ENCODE measurements at places on chromosomes 1 and 21.

GRCh38 chr1:231871878-231872277, 245.3 kb downstream of the DISC1 start:
- DNase-seq: no peak

DNA sequence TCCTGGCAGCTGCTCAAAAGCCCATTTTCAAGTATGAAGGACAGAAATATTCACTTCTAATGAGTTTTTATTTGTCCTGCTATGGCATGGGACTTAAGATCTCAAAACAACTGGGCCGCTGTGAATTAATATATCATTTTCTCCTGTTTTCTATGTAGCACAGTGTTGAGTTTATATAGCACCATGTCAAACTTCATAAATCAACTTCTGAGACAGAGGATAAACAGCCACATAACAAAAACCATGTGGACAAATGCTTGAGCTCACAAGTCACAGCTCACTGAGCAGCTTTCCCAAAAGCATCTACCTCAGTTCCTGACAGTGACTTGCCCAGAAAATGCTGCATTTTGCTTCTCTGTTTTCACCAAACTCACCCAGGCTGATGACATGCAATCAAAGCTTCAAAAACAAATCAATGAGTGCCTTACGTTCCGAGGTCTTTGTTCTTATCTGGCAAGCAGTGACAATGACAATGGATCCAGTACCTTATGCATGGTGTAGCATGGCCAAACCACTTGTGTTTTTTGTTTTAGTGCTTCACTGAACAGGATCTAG, 722.6 kb downstream of the LRRIQ3 start:
- DNase-seq: no peak

GRCh38 chr1:11484321-11484655, 5.3 kb downstream of the DISP3 start:
- no peak for DNase-seq

DNA sequence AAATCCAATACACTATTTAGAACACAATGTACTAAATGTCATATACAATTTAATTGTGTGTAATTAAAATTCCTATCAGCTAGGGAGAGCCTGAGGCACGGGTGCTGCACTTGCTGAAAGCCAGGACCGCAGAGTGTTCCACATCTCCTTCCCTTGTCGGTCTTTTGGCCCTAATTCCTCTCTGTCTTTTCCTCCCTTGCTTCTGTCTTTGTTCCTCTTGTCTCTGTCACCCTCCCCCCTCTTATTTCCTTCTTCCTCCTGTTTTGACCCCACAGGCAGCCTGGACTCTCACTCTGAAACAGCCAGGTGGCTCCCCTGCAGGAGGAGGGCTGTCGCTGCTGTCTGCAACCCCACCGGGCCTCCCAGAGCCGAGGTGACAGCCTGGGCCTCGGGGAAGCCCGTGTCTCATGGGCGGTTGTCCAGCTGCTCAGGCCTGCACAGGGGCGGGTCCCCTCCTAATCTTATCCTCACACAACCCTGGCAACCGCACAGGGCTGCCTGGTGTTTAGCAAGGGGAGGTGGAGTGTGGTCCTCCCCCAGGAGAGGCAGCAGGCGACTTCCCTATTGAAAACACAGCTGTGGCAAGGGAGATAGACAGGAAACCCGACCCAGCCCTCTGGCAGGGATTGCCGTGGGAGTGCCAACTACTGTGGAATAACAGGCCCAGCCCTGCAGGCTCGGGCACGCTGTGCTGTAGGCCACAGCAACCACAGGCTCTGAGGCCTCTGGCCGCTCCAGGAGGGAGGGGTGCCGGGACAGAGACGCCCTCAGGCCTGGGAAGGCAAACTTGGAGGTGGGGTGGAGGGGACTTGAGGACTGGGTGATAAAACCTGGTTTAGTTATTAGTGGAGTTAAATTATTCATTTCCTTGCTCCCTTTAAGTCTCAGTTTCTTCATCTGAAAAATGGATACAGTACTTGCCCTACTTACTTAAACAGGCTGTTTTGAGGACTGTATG, 68.8 kb upstream of the WDR26 start:
- DNase-seq: no peak

GRCh38 chr1:29772584-29773100, 536.3 kb downstream of the PTPRU start:
- no peak for DNase-seq

- no peak for DNase-seq
Observed at GRCh38 chr21:26795866-26796329, 49.3 kb downstream of the ADAMTS1 start.

DNA sequence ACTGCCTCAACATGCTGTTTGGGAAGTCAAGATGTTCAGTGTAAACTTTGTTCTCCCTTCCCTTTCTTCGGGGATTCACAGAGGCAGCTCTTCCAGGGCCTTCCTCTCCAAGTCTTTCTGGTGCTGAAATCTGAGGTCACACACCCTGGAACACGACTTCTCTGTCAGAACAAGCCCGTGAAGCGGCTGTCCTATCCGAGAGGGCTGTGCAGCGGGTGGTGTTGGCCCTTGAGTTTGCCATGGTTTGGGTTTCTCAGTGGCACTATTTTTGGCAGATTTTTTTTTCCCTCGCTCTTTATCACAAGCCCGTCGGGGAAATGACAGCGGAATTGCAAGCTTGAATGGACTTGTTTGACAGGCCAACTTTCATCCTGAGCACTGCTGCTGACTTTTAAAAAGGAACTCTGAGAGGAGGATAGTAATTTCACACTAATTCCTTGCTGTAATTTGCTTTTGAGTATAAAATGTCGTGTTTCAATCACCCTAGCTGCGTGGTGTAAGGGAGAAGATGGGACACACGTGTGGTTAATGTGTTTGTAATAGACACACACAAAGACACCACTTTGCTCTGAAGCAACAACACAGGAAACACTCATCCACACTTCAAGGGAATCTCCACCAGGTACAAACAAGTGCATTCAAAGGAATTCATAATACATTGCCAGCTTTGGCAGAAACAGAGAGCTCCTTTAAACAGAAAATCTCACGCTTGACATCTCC, 60.1 kb upstream of the TARBP1 start:
- no peak for DNase-seq

DNA sequence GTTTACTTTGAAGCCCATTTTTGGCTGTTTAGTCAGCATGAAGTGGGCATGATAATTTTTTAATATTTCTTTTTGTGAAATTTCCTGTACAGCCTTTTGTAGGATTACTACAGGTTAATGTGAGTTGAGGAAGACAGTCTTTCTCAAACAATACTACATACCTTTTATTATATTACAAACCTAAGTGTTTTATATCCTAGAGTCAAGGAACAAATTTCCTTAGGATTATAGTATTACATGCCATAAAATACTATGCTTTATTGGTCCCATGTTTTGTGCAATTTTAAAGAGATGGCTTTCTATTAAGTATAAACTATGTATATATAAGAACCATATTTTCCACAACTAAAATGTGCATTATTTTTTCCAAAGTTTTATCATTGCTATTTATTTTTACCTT, 9.2 kb upstream of the CHAF1B start:
- DNase-seq: no peak

DNA sequence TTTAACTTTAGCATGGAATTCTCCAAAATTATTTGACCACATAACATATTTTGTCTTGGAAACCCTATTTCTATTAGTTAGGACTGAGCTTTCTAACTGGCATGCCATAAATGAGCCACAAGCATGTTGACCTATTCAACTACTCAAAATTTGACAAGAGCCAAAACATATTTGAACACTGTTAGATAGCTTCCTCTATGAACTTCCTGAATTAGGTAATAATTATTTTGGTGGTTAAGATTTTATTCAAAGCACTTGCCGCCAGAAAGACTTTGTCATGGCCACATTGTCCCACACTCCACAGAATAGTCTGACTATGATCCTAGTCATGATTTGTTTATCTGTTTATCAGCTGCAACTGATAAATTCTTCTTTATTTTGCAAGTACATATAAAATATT, 23.1 kb upstream of the CTPS1 start:
- DNase-seq: no peak

DNA sequence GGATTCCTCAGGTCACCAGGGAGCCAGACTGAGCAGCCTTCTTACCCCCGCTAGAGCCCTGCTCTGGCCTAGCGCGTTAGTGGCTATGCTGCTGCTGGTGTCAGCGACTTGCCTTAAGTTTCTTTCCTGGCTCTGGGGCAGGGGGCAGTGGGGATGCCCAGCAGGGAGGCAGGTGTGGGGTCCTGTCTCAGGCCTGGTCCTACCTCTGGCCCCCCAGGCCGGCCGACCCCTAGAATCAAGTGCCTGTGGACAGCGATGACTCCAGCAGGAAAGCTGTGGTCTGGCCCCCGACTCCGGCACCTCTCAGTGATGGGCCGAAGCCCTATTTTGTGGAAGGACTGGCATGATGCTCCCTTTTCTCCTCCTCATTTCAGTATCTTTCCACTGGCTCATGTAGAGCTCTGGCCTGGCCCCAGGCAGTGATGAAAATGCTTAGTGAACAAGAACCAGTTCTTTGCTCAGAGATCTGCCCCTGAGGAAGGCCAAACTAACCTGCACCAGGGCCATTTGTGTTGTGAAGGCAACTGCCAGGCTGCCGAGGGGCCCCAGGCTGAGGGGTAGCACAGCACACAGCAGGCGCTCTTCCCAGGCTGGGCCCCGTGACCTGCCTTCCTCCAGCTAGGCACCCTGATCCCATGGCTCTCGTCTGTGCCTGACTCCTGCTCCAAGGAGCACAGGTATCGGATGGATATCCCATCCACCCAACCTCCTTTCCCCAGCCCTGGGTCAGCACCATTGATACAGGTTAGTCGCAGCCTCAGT, 23.7 kb downstream of the MRPL37 start:
- no peak for DNase-seq

- DNase-seq: no peak
Observed at GRCh38 chr1:34166191-34166624, 1.2 kb upstream of the CSMD2 start.

GRCh38 chr21:15332572-15332971, 267.8 kb upstream of the NRIP1 start:
- no peak for DNase-seq

DNA sequence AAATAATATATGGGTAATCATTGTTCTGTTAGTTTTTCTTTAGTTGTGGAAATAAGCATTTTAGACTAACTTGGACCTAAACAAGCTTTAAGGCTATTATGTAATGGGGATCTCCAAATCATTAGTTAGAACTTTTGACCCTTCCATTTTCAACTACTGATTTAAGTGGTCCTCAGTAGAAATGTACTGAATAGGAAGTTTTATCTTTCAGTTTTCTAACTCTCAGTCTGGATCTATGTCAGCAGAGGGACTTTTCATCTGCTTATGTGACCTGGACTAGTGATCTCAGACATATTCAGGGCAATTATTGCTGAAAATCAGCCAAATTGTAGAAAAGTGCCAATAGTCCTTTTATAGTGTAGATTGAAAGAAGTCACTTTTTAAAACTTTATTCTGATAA, 56.0 kb downstream of the SASS6 start:
- no peak for DNase-seq

- DNase-seq: no peak
Observed at GRCh38 chr1:56797065-56797685, 22.0 kb downstream of the FYB2 start.

DNA sequence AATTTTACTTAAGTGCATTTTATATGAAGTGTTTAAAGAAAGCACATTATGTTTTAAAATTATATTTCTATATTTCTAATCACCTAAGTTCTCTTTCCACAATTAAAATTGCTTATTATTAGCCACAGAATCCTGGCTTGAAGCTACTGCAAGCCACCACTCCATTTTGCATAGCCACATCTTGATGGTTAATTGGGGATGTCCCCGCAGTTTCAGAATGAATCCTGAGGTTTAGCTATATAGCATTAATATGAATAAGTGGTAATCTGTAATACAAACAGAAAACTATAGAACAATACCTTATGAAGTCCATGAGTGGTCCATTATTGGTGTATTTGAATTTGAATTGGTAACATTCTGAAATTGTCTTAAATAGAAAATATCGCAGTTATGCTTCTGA, 11.6 kb upstream of the GOLPH3L start:
- no peak for DNase-seq

DNA sequence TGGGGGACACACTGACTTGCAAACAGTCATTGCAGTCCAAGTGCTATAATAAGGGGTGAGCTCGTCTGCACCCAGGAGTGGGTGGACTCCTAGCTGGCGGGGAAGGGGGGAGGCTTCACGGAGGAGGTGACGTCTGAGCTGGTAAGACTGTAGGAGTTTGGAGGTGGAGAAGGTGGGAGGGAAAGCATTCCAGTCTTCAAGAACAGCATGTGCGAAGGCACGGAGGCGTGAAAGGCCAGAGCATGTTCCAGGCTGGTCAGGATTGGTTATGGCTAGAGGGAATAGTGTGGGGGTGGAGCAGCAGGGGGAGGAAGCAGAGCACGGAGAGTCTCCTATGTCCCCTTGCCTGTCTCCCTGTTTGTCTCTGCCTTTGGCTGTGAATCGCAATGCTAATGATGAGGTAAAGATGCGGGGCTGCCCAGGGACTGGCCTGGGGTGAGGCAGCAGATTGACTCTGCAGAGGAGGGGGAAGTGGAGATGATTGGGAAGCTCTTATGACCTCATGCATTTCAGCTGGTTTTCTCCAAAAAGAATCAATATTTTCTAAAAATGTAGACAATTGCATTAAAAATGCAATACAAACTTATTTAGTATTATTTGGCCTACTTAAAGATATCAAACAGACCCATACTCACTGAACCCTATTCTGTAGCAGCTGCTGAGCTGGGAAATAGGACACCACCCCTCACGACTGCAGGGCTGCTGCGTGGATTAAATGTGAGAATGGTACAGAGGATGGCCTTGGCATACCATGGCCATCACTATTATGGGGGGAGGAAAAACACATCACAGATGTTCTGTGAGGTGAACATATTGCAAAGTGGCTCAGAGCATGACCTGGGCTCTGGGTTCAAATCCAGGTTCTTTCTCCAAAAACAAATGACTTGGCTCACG, 2.6 kb upstream of the ZNF436 start:
- no peak for DNase-seq

DNA sequence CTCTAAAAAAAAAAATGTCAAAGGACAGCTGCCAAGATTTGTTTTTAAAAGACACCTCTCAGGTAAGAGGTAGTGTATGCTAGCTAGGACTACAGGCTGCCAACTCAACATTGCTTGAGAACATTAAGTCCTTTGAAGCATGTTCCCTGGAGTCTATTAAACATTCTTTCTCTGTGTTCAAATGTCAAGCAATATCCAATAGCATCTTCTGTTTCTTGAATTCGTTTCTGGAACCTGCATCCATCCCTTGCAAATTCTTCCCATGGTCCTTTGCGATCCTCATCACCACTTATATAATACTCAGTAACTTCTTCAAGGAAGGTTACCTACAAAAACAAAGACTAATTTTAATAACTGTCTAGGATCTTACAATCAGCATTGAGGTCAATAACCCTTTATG, 5.6 kb downstream of the PPP1R15B start:
- DNase-seq: no peak

- DNase-seq: no peak
Observed at GRCh38 chr1:118459871-118460270, 274.8 kb upstream of the SPAG17 start.

- no peak for DNase-seq
Observed at GRCh38 chr1:161131523-161132409, 701 bp downstream of the DEDD start.

- DNase-seq: no peak
Observed at GRCh38 chr1:99784809-99785255, 18.4 kb upstream of the FRRS1 start.

Measured in stimulated activated CD4-positive, alpha-beta T cell treated with anti-CD3 and anti-CD28 coated beads, TNF-alpha, amount 100 ng/mL, for 1 hour (primary cell).